K562 (cell line): ENCODE measurements at places on chromosomes 1 and 21. TPM values are rescaled to one million over a fixed set of nuclear protein-coding genes. Genes with fewer than 3 reads are reported as not detected.

Gene SPRR1B
- not detected in 2 replicates for total RNA-seq

Gene FLG2
- not detected in 2 replicates for total RNA-seq

DNA sequence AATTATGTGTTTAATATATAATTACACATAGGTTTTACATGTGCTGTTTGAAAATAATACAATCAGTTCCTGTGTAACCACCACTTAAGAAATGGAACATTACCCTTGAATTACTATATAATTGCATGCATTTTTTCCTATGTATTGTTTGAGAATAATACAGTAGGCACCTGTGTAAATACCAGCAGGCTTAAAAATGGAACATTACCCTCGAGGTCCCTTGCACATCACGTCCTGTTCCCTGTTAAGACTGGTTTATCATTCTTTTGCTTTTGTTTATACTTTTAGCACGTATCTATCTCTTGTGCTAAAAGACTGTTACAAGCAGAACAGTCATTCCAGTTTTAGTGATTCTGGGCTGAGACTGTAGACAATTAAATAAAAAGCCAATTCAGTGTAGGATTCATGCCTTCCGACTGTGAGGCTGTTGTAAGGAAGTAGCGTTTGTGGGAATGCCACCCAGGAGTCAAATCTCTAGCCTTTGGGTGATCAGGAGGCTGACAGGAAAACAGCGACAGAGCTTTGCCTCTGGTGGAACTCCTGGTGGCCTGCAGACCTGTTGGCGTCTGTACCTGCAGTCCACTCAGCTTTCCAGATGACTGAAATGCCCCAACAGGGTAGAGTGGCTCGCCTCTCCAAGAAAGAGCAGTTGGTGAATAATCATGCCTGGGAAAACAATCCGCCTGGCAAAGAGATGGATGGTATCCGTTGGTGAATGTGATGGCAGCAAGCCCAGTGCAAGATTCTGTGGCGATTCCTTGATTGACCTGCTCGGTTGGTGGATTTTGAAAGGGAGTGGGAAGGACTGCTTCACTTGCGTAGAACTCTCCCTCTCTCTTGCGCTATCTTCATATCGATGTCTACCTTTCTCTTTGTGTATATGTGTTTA lies 58.0 kb downstream of the DISC1 start:
- H3K36me3 ChIP-seq: no peaks in the 10 kb centered on the region
- no peak overlapping the region for H3K4me3 ChIP-seq
- no peak for DNase-seq
- H3K27ac ChIP-seq: no peak overlapping the region
- H3K27me3 ChIP-seq: 0 out of 2 replicates have a peak, but pooled peaks cover 3% of the 10 kb centered on the region
- H3K4me1 ChIP-seq: no peaks in the 10 kb centered on the region

DNA sequence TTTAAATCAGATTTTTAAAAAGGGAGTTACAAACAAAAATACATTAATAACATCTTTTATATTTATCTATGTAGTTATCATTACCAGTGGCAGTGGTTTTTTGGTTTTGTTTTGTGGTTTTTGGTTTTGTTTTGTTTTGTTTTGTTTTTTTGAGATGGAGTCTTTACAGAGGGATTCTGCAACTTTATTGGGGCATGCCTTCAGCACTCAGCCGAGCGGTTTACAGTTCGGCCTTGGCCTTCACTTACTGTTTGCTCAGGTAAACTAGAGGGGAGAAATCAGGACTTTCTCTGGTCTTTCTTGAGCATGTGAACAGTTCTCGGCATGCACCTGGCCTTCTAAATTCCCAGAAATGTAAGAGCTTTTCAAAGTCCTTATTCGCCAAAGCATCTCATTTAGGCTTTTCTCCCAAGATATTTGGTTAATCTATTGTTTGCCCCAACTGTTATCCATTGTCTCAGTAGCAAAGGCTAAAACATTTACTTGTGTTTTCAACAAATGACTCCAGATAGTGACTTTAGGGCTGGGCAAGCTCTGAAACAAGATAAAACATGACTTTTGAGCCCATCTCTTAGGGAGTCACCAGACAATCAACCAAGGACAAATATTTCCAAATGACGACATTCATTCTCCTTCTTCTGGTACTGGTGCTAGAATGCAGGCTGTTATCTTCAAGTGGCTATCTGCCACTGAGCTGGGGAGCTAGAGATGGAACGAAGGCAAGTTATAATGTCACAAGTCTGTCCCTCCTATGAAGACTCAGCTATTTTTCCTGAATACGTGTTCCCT lies 48.4 kb upstream of the ADORA3 start:
- H3K27ac ChIP-seq: no peak overlapping the region
- no peaks in the 10 kb centered on the region for H3K36me3 ChIP-seq
- no peak overlapping the region for H3K4me3 ChIP-seq
- no peaks in the 10 kb centered on the region for H3K4me1 ChIP-seq

GRCh38 chr1:63906047-63906704 lies 132.4 kb downstream of the ROR1 start:
- 0 out of 2 replicates have a peak, but pooled peaks cover 4% of the 10 kb centered on the region for H3K27me3 ChIP-seq
- no peaks in the 10 kb centered on the region for H3K4me1 ChIP-seq
- H3K4me3 ChIP-seq: no peak overlapping the region
- H3K36me3 ChIP-seq: no peaks in the 10 kb centered on the region
- DNase-seq: no peak

DNA sequence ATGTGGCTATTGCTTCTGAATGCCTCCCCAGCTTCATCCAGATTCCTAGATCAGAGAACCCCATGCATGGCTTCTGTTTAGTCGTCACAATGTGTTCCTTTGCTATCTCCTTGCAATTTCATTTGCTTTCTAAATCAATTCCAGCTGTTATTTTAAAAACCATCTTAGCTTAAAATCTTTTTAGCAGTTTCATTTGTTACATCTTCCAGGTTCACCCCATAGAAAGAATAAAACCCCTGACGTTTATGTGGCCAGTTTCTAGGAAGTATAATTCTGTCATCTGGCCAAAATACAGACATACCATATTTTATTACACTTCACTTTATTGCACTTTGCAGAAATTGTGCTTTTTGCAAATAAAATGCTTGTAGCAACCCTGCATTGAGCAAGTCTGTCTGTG lies 278.4 kb downstream of the PTPRC start:
- H3K36me3 ChIP-seq: no peaks in the 10 kb centered on the region
- H3K4me3 ChIP-seq: no peak overlapping the region
- no peaks in the 10 kb centered on the region for H3K27me3 ChIP-seq
- no peaks in the 10 kb centered on the region for H3K4me1 ChIP-seq
